ENCODE measurements at places on chromosomes 5 and 9.

GRCh38 chr5:75616971-75617621 lies 5.8 kb downstream of the ANKDD1B start:
- DNase-seq: no peak

- no peak for DNase-seq
Observed at GRCh38 chr9:2336055-2336454, 285.5 kb upstream of the VLDLR start.

DNA sequence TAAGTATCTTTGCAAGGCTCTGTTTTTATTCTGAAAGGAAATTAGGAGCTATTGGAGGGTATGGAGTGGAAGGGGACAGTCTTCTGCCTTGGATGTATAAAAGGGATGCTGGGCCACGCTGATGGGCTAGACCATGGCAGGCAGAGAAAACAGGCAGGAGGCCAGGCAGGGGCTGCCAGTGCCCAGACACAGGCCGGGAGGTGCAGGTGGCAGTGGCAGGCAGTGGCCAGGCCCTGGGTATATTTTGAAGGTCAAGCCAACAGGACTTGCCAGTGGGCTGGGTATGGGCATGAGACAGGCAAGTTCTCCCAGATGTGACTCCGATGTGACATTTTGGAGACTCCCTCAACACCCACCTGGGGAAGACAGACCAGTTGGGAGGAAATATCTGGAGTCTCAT lies 131.9 kb downstream of the KCNIP1 start:
- no peak for DNase-seq

DNA sequence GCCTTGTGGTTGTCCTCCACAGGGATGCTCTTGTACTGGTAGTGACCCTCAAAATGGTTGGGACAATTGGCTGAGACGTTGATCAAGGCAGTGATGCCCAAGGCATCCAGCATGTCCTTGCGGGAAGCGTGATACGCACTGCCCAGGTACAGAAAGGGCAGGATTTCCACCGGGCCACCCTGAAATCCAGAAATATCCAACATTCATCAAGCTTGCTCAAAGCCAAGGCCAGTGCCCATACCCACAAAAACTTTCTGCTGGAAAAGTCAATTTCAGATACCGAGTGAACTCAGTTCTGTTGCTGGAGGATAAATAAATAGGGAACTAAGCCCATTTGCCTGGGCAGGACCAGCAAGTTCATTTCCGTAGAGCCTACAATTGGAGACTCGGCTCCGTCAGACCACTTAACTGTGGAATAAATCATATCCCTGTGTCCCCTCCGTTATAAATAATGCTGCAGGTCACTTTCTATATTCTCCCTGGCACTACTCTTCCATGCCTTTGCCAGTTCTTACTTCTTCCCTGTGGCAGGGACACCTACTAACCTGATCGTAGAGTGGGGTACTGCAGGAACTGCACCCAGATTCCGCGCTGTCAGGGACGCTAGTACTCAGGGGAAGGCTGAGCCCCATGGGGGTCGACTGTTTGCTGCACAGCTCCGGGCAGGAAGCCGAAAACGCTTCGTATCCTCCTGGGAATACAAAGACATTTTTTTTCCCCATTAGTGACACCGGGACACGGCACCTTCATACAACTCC lies 1.2 kb downstream of the DUSP1 start:
- no peak for DNase-seq

DNA sequence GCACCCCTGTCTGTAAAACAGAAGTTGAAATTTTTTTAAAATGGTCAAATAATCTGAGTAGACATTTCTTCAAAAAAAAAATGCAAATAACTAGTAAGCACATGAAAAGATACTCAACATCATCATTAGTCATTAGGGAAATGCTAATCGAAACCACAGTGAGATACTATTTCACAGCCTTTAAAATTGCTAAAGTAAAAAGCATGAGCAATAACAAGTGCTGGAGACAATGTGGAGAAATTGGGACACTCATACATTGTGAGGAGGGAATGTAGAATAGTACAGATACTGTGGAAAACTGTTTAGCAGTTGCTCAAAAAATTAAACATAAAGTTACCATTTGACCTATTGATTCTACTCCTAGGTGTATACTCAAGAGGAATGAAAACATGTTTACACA lies 58.4 kb upstream of the RUSC2 start:
- no peak for DNase-seq

DNA sequence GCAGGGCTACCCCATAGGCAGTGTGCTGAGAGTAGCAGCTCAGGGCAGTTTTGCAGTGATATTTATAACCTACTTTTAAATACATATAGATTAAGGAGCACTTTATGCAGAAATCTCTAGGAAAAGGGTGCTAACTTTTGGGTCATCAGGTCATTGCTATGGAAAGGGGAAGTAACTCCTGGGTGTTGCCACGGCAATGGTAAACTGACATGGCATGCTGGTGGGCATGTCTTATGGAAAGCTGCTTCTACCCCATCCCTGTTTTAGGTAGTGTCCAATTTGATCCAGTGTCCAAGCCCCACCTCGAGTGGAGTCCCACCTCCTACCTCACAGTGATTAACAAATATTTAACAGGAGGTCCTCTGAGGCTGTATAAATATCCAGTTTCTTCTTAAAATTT lies 56.8 kb upstream of the XPA start:
- DNase-seq: no peak

GRCh38 chr5:65544473-65544872 lies 18.5 kb downstream of the CENPK start:
- no peak for DNase-seq

- DNase-seq: no peak
Observed at GRCh38 chr9:28930766-28931165, 1357.5 kb upstream of the C9orf72 start.

DNA sequence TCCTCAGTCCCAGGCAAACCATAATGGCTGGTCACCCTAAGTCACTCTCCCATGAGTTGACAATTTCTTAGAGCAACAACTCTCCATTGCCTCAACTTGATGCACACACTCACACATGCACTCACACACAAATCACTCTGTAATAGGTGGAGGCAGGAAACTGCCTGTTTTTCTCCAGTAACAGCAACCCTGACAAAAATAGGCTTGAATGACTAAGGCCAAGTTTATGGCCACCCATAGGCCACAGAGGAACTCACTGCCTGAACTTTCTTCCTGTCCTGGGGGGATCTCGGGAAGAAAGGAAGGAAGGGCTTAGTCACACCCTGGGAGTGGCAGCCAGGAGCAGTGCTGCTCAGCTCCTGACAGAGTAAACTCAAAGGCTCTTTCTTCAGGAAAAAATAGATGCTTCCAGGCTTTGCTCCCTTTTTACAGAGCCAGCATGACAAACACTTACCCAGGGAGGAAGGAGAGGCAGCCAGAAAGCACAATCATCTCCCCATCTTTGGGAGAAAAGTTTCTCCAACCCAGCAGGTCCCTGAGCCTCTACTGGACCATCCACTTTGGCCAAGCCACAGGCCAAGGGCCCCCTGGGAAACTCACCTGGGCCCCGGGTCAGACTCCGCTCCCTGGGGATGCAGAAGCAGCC lies 368 bp downstream of the SH3TC2 start:
- DNase-seq: no peak

DNA sequence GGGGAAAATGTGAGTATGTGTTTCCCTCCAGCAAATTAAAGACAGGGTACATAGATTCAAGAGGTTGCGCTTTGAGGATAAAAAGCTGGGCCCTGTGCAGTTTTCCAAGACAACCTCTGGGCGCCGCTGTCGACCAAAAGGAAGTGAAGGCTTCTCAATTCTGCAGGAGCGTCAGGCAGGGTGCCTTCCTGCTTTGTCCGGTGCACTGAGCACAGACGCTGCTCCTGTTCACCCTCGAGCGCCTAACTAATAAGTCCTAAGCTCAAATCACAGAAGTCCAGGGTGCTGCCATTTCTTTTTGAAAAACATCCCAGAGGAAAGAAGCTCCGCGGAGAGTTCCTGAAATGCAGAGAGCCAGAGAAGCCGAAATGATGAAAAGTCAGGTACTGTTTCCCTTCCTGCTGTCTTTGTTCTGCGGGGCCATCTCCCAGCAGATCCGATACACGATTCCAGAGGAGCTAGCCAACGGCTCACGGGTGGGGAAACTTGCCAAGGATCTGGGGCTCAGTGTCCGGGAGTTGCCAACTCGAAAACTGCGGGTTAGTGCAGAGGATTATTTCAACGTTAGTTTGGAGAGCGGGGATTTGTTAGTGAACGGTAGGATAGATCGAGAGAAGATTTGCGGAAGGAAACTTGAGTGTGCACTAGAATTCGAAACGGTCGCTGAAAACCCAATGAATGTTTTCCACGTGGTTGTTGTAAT lies at the start of gene PCDHGB1:
PCDHGB1 (plus strand) TSS at position 183 of the 703 bp plus-strand sequence; CDS start at position 345, 162 bp downstream.
- no peak for DNase-seq

DNA sequence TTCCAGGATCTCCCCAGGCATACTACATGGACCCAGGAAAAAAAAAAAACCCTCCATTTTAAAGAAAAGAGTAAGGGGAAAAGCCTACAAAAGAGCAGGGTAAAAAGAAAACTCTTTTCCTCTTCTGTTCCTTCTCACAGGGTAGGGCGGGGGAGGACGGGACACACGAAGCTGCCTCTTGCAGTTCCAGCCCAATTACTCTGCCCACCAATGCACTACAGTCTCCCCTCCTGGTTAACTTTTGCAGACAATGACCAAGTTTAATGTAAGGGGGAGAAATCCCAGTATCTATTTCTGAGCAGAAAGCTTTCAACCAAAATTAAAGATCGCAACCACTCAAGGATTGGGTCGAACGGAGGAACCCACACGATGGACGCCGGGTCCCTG lies 1.3 kb downstream of the BRD3 start:
- no peak for DNase-seq

DNA sequence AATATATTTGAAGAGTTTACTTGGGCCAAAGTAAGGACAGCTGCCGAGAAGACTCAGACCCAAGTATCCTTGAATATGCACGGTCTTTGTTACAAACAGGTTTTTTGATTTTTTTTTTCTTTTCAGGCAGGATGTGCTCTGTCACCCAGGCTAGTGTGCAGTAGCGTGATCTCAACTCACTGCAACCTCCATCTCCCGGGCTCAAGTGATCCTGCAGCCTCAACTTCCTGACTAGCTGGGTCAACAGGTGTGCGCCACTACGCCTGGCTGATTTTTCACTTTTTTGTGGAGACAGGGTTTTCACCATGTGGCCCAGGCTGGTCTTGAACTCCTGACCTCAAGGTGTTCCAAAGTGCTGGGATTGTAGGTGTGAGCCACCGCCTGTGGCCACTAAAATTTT lies 27.4 kb downstream of the JMY start:
- DNase-seq: no peak

DNA sequence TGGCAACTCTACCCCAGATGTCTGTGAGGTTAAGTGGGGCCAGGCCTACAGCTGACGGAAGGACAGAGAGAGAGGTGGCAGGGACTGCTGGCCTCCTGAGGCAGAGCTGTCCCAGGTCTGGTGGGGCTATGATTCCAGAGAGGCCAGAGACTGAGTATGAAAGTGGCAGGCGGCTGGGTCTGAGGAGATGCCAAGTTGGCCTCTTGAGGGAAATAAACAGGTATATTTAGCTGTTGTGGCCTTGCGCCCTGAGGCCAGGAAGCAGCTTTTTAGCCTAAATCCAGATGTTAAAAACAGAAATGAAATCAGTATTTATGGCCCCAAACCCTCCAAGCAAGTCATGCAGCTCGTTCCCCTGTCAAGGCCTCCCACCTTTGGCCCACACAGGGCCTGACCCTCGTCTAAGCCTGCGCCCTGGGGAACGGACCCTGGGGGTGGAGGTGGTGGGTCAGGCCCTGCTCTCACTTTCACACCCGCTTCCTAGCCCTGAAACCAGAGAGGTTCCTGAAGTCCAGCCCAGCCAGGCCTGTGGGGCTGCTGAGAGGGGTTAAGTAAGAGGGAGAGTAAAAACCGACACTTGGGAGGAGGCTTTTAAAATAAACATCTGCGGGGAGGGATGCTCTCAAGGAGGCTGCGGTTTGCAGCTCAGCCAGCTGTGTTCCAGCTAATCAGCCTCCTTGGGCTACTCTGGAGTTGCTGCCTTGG lies 18.7 kb downstream of the PCDHGC5 start:
- no peak for DNase-seq

DNA sequence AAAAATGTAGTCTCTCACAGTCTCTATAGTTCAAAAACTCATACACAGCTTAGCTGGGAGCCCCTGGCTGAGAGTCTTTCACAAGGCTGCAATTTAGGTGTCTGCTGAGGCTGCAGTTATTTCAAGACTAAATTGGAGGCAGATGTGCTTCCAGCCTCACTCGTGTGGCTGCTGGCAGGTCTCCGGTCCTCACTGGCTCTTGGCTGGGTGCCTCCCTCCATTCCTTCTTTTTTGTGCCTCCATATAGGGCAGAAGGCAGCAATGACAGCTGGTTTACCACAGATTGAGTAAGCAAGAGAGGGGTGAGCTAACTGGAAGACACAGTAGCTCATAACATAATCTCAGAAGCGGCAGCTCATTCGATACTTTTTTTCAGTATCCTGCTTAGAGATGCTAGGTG lies 2167.7 kb upstream of the WWC1 start:
- DNase-seq: no peak

- no peak for DNase-seq
Observed at GRCh38 chr5:33888587-33888986, 3.2 kb downstream of the ADAMTS12 start.

- no peak for DNase-seq
Observed at GRCh38 chr5:102811972-102812371, 56.9 kb downstream of the PAM start.

Measured in stimulated activated CD4-positive, alpha-beta T cell treated with anti-CD3 and anti-CD28 coated beads, Interleukin-1b, Interleukin-23, amount 100 ng/mL, for 1 hour (primary cell).